ENCODE measurements at places on chromosomes 3 and 15. TPM values are rescaled to one million over a fixed set of nuclear protein-coding genes. Genes with fewer than 3 reads are reported as not detected.

DNA sequence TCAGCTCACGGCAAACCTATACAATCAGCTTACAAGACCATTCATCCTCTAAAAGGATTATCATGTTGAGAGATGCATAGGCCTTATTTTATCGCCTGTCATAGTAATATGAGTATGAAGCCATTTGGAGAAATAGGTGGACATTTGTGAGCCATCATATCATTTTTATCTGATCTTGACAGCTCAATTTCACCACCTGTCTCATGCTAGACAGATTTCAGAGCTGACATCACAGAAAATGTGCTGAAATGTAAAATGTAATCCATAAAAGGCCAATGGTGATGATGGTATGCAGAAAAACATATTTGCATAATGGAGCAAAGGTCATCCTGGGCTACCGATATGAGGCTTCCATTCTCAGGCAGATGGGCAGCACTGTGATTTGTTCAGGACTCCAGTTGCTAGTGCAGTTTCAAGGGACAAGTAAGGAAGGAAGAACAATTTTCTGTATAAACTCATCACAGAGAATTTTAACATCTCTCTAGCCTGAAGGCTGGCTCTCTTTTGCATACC is 221.5 kb downstream of the ULK4 start:
- no peak for DNase-seq

CCDC13 gene
- total RNA-seq: 0.32 TPM

PATL2 gene
- 52.9 TPM for total RNA-seq

CCDC9B gene
- total RNA-seq: 1.0 TPM

DNA sequence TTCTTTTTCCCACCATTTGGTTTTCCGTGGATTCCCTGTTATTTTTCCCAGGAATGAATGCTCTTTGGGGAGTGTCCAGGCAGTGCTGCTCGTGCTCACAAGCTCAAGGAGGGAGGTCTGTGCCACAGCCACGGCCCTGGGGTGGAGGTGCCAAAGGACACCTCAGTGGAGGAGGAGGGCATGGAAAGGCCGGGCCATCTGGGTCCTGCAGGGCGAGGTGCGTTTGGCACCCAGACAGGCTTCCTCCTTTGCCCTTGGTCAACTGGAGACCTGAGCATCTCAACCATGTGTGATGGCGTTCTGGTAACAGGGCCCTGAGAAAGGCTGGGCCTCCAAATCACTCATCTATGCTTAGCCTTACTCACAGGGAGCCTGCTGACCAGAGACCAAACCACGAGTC is 25.4 kb downstream of the KY start:
- no peak for DNase-seq

GRCh38 chr3:195806211-195806915 is 5.4 kb downstream of the MUC4 start:
- no peak for DNase-seq

GRCh38 chr3:140273542-140274195 is 338.7 kb downstream of the CLSTN2 start:
- no peak for DNase-seq

DNA sequence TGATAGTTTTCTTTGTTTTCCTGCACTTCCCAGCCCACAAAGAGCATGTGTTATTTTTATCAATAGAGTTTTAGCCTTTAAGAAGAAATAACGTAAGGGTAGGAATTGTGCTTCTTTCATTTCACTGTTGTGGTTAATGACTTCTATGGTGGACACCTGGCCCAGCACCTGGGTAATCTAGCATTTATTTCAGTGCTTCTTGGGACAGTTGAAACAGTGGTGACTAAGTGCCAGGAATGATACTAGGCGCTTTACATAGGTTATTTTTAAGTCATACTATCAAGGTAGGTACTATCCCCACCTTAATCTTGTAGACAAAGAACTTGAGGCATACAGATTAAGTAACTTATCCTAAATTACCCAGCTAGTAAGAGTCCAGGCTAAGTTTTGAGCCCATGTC is 243.8 kb downstream of the SOX2 start:
- DNase-seq: no peak

DNA sequence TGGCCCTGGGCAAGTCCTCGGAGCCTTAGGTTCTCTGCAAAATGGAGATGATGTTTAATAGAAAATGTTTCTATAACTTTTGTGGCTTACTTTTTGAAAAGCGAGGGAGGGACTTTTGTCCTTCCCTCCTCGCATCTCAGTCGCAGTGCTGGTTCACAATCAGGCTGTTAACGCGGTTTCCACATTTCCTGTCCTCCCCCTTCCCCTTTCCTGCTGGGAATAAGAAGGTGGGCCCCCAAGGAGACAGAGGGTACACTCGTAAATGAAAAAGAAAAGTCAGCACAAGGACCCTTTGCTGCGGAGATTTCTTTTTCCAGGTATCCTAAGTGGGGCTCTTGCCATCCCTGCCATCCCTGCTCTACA is 29.5 kb downstream of the ARHGAP31 start:
- no peak for DNase-seq

LMCD1 gene
- 2.2 TPM for total RNA-seq

RBP2 gene
- not detected for total RNA-seq

GRCh38 chr15:78130466-78131294 is 565 bp downstream of the CIB2 start:
- DNase-seq: no peak

DNA sequence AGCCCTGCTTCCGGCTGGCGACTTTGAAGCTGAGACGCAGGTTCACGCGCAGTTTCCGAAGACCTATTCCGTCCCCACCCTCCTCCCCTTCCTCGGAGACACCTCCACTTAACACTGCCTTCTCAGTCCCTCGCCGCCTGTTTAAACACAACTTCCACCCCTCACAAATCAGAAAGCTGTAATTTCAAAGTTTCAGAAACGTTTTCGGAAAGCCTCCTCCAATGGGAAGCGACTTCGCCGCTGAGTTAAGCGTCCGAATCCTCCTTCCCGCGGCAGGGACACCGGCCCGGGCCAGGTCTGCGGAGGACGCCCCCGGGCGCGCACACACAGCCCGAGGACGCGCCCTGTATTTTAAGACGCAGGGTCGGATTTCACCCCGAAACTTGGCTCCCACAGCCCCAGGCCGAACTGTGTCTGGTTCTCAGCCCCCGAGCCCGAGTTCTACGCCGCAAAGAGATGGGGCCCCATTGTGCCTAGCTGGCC is 559 bp upstream of the LRRN1 start:
- DNase-seq: peak; percentile 22

DNA sequence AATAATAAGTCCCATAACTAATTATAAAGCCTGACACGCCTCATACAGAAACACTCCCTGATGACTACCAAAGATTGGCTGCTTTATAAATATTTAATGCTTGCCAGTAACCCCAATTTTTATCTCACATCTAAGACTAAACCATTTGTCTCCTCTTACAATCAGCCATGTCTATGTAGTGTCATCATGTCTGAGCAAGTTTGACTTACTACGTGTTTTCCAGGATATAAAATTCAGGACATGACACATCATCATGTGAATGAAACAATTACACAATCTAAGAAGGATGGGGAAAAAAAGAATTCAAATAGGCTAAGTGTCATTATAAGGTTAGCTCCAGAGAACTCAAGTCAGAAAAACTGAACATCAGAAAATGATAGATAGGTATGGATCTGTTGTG is 208.7 kb downstream of the MECOM start:
- DNase-seq: no peak

CHRFAM7A gene
- total RNA-seq: 3.7 TPM

GOLGA8Q gene
- total RNA-seq: 1.1 TPM

DNA sequence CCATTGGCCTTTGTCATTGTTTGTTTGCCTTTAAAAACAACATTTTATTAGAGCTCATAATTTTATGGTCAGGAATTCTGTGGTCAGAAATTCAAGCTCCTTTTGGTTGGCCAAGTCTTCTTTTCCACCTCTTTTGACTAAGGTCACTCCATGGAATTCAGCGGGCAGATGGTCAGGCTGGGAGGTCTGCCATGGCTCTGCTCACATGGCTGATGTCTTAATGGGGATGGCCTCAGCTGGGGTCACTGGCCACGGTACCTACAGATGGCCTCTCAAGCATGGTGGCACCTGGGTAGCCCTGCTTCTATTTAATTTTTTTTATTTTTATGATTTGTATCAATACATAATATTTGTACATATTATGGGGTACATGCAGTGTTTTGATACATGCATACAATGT is 360.8 kb upstream of the MCTP2 start:
- no peak for DNase-seq

VWA5B2 gene
- not detected for total RNA-seq

GRCh38 chr3:50674349-50675178 is at the start of gene DOCK3:
DOCK3 (plus strand) TSS chr3:50674927; CDS start chr3:50675264, 337 bp downstream.
- peak; percentile 77 for DNase-seq

- DNase-seq: no peak
Observed at GRCh38 chr3:55173504-55173903, 245.6 kb upstream of the LRTM1 start.

- DNase-seq: no peak
Observed at GRCh38 chr15:65207280-65207840, 3.9 kb downstream of the CILP start.

- DNase-seq: no peak
Observed at GRCh38 chr3:130905551-130905950, 11.7 kb downstream of the ATP2C1 start.

DNA sequence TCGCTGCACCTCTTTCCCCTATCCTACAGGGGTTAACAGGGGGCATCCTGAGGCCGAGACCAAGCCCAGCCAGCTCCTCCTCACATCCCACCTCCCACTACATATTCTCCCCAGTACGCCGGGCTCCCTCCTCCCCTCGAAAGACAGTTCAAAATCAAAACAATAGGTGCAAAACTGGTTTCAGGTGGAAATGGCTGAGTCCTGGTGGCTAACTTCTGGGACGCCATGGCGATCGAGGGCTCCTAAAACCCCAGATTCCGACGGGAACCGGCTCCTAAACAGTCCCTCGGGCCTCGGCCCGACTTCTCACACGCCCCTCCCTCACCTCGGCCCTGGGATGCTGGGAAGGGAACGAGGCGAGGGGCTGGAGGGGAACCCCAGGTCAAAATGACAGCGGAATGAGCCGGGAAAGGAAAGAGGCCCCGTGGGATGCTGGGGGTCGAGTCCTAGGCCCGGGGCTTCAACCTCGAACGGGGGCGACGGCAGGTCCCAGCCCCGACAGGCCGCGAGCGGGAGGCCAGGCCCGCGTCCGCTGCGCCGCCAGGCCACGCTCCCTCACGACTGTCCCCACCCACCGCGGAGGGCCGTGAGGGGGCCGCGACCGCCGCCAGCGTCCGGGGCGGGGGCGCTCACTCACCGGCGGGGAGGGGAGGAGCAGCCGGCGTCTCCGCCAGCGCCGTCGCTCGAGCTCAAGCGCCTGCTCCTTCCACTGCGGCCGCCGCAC is 492 bp downstream of the TMCC1 start:
- peak; percentile 83 for DNase-seq

Measured in activated T-cell treated with anti-CD3 and anti-CD28 coated beads, Interleukin-2, amount 50 U/mL, for 72 hours (primary cell).